T-helper 2 cell treated with Interferon-gamma antibody and Interleukin-4, amounts not matched to agents 5 μg/mL and 100 μg/mL, for 36 hours (primary cell): ENCODE measurements at places on chromosomes 5 and 9.

DNA sequence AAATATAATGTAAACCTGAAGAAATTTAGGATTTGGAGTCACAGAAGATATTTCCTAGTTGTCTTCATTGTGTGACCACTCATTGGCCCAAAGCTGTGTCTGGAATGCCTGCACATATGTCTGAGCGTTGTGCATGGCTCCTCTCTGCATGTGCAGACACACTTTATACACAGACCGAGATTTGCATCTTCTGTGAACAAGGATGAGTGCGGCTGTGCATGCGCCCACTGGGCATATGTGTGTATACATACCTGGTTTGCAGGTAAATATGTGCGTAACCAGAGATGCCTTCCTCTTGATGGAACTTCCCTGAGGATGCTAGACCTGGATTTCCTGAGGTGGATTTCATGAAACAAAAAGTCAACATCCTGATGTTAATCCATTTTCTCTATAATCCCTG lies 19.1 kb downstream of the PHF2 start:
- H3K4me1 ChIP-seq, result peaks cover 37% of the 10 kb centered on the region
- no peak overlapping the region for H3K4me3 ChIP-seq
- peaks cover 3% of the 10 kb centered on the region for H3K36me3 ChIP-seq
- no peak overlapping the region for H3K27ac ChIP-seq
- no peak for DNase-seq

- no peak overlapping the region for H3K27ac ChIP-seq
- peaks cover 22% of the 10 kb centered on the region for H3K36me3 ChIP-seq
- H3K4me1 ChIP-seq, result no peaks in the 10 kb centered on the region
- no peak for DNase-seq
- H3K27me3 ChIP-seq, result no peaks in the 10 kb centered on the region
- H3K4me3 ChIP-seq, result no peak overlapping the region
Measured at GRCh38 chr5:62547945-62548630, 30.5 kb upstream of the LRRC70 start.

DNA sequence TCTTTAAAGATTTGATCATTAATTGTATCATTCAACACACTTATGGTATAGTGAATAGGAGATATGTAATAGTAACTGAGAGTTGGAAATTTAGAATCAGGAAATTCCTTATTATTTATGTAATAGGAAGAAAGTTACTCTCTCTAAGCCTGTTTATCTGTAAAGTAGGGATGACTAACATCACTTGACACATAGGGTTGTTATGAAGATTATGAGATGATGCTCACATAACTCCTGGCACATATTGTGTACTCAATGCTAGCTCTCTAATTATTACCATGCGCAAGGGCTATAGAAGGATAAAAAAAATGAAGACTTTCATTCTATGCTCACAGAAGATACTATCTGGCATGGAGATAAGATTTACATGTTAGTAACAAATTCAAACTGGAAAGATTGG lies 149.9 kb downstream of the ISOC1 start:
- no peak for DNase-seq
- no peak overlapping the region for H3K4me3 ChIP-seq
- no peaks in the 10 kb centered on the region for H3K27me3 ChIP-seq

GRCh38 chr9:38185647-38186403 lies 116.8 kb upstream of the SHB start:
- H3K4me3 ChIP-seq, result no peak overlapping the region
- no peaks in the 10 kb centered on the region for H3K36me3 ChIP-seq
- no peaks in the 10 kb centered on the region for H3K4me1 ChIP-seq

GRCh38 chr5:136020001-136020382 lies 8.8 kb upstream of the TGFBI start:
- H3K27ac ChIP-seq, result no peak overlapping the region
- DNase-seq, result no peak
- H3K27me3 ChIP-seq, result peaks cover 18% of the 10 kb centered on the region

DNA sequence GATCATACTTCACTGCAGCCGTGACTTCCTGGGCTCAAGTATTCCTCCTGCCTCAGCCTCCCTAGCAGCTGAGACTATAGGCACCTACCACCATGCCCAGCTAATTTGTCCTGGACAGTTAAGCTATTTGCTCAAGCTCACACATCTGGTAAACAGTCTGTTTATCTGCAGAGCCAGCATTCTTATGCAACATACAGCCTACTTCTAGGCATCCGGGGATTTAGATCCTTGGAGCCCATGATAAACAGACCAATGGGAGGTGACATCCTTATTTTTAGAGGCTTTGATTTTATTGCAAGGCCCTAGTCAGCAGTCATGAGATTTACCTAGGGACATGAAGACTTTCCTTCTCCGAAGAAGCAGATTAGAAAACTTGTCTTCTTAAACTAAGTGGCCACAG lies 21.0 kb downstream of the ATOX1 start:
- no peak overlapping the region for H3K27ac ChIP-seq
- H3K4me3 ChIP-seq, result no peak overlapping the region
- H3K27me3 ChIP-seq, result no peaks in the 10 kb centered on the region
- no peak for DNase-seq
- H3K36me3 ChIP-seq, result peaks cover 5% of the 10 kb centered on the region
